ENCODE measurements at places on chromosomes 2 and 18.

- no peak for DNase-seq
These were observed 8.3 kb upstream of the GAL3ST2 start for GRCh38 chr2:241768251-241768711.

- DNase-seq: no peak
These were observed 105.5 kb downstream of the ARL6IP6 start for GRCh38 chr2:152823905-152824304.

GRCh38 chr18:10424585-10425307, 29.7 kb upstream of the APCDD1 start:
- no peak for DNase-seq

- no peak for DNase-seq
These were observed 444.8 kb downstream of the PTPRM start for GRCh38 chr18:8011906-8012305.

GRCh38 chr2:13574831-13575230, 858.1 kb downstream of the TRIB2 start:
- no peak for DNase-seq

DNA sequence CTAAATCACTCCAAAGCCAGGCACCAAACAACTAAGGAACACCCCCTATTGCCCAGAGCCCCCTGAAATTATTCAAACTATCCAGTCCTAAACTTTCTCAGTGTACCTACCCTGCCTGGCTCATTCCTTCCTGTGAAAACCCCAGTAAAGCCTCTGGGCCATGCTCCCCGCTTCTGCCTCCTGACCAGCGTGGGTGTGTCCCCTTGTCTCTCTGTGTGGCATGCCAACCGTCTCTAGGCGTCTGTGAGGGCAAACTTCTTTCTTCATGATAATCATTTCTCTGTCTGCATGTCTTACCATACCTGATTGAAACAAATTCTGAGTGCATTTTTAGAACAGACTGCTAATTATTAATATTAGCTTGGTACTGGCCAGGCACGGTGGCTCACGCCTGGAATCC, 109.0 kb upstream of the MSH2 start:
- DNase-seq: no peak

DNA sequence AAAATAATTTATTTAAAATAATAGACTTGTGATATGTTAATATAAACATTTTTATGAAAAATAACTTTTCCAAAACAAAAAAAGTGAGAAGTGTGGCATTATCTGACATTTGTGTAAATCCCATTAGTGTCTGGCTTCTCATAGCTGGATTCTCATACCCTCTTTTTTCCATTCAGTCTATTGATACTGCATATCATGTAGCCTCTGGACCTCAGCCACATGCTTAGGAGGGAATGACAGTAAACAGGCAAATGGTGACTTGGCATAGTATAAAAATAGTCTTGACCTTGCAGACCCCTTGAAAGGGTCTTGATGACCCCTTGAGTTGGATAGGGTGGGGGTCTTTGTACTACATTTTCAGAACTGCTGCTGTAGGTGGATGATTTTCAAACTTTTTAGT, 29.2 kb downstream of the GALNT1 start:
- DNase-seq: no peak

GRCh38 chr2:66604326-66604725, 169.4 kb downstream of the MEIS1 start:
- DNase-seq: no peak

All from CD4-positive, alpha-beta T cell treated with Interleukin-4 for 1 hour (primary cell).